Stimulated activated CD4-positive, alpha-beta T cell treated with anti-CD3 and anti-CD28 coated beads, Interleukin-1b, Interleukin-23, amount 100 ng/mL, for 1 hour (primary cell): ENCODE measurements at places on chromosomes 12 and 14.

DNA sequence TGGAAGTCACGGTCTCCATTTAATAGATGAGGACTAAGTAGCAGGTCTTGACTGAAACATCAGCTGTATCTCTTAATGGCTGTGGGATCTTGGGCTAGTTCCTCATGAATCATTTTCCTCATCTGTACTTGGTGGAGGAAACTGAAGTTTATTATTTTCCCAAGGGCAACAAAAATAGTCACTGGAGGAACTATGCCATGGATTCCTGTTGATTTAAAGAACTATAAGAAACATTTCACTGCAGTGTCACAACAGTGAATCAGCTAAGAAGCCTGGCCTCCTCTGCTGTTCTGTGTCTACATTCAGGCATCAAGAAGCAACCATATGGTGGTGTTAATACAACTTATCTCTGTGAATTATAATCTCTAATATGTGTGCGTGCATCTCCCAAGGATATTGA, 200.5 kb downstream of the STXBP6 start:
- DNase-seq = no peak

DNA sequence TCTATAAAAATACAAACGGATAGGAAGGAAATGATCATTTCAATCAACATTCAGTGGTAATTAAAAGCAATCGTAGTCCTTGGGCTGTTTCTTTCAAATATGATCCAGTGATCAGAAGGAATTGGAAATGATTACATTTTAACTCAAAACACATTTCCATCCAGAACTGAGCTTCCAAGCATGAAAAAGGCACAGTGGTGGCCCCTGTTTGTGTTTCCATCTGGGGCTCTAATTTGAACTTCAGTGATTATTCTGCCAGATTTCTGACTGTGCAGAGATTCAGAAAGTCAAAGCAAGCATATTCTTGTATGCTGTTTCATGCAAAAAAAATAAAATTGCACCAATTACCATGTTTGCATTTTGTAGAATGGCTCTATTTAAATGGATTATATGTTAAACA, 157.0 kb upstream of the LMNTD1 start:
- no peak for DNase-seq

DNA sequence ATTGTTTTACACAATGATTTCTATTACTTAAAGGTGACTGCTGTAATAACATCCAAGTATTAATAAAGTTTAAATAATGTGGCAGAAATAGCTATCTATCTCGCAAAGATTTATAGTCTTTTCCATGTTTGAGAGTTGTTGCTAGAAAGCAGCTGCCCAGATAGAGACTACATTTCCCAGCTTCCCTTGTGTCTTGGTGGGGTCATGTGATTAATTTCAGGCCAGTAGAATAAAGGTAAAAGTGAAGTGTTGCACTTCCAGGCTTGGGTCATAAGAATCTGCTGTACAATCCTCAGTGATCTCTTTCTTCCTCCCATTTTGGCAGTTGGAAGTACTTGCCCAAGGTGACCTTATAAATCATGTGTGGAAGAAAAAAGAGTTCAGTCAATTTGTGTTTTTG, 449.7 kb upstream of the USP15 start:
- no peak for DNase-seq

DNA sequence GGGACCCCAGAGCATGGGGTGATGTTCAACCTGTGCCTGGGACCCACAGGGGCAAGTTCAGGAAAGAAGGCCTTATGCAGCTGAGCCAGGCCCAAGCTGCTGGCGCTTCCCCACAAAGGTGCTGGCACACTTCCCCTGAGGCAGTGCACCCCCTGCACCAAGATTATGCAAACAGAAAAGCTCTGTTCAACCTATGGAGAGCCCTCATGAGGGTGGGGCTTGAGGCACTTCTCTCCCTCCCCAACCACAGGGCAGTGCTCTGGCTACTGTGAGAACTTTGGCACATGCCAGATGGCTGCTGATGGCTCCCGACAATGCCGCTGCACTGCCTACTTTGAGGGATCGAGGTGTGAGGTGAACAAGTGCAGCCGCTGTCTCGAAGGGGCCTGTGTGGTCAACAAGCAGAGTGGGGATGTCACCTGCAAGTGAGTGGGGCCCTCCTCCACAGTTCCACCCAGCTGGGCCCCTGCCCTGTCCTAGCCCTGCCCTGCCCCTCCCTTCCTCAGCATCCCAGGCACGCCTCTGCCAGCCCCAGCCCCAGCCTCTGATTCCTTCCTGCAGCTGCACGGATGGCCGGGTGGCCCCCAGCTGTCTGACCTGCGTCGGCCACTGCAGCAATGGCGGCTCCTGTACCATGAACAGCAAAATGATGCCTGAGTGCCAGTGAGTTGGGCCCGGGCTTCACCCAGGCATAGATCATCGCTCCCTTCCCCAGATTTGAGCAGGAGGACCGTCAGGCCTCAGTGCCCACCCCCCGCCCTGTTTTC, 5.5 kb upstream of the NXPH4 start:
- no peak for DNase-seq

DNA sequence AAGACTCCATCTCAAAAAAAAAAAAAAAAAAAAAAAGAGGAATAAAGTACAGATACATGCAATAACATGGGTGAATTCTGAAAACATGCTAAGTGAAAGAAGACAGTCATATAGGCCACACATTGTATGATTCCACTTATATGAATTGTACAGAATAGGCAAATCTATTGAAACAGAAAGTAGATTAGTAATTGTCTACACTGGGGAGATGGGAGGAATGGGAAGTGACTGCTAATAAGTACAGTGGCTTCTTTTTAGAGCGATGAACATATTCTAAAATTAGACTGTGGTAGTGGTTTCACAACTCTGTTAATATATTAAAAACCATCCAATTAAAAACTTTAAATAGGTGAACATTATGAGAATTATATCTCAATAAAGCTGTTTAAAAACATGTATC, 74.4 kb downstream of the ANKS1B start:
- no peak for DNase-seq
